Endothelial cell of umbilical vein (primary cell): ENCODE measurements at places on chromosomes 5 and 9.

DNA sequence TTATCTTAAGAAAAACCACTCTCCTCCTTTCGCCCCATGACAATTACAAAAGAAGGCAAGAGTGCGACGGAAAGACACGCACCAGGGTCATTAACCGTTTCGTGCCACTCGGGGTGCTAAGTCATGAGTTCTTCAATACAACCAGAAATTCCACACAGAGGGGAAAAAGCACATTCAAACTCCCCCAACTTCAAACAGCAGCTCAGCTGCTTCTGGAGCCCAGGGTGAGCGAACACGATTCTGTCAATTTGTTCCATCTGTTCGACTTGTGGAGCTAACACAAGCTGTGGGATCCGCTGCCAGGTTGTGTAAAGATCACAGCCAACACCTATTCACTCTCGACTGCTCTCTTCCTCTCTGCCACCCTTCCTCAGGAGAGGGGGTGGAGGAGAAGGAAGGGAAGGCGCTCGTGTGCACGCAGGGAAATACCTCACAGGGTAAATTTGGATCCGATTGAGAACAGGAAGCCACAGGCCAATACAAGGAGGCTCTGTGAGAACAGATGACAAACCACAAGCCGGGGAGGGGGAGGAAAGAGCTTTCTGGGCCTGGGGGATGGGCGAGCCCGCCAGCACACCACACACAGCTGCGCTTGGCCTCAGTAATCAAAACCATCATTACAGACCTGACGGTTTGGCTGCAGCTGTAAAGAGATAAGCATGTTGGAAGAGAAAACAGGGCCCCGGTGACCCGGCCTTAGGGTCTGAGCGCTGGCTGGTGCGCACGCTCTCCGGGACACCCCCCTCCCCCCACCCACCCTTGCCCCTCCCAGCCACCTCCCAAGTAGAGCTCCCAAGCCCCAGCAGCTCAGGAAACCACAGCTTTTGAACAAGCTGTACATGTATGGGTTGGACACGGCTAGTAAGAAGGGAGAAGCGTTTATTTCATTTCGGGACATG, 54.3 kb downstream of the PTCH1 start:
- H3K36me3 ChIP-seq = peaks cover 8% of the 10 kb centered on the region
- H3K4me3 ChIP-seq = peak overlapping the region; percentile 5
- peak; percentile 82 for DNase-seq
- no peaks in the 10 kb centered on the region for H3K27me3 ChIP-seq
- H3K27ac ChIP-seq = peak overlapping the region; percentile 39

- no peaks in the 10 kb centered on the region for H3K27me3 ChIP-seq
- H3K27ac ChIP-seq = no peak overlapping the region
- H3K4me1 ChIP-seq = no peaks in the 10 kb centered on the region
- no peak for DNase-seq
Observed at GRCh38 chr9:97668485-97668884, 28.7 kb downstream of the XPA start.

DNA sequence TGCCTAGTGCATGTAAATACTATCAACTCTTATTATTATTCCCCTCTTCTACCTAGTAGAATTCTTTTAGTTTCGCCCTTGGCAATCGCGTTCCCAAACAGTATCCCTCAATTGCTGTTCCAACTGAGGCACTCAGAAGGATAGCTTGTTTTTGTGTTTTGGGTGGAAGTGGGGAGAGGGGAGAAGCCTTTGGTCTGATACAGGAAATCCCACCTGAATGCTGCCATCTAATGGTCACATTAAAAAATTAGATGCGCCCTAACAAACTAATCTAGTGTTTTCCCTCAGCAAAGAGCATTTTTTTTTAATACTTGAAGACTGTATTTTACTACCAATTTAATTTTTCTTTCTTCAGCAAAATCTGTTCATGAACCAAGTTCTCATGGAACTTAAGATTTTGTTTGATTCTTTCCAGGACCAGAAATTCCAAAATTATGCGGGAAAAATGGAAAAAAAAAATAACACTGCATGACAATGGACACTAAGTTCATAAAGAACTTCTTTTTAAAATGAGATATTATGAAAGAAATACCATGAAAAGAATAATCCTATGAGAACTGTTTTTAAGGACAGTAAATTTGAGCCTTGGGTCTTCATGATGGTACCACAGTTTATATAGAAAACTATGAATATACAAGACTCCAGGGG, 22.2 kb upstream of the GLDC start:
- H3K27ac ChIP-seq = no peak overlapping the region
- DNase-seq = peak; percentile 46
- H3K27me3 ChIP-seq = no peaks in the 10 kb centered on the region
- H3K36me3 ChIP-seq = no peaks in the 10 kb centered on the region
- H3K4me1 ChIP-seq = peaks cover 3% of the 10 kb centered on the region
- no peak overlapping the region for H3K4me3 ChIP-seq

- no peak for DNase-seq
- no peak overlapping the region for H3K4me3 ChIP-seq
- no peaks in the 10 kb centered on the region for H3K27me3 ChIP-seq
- no peaks in the 10 kb centered on the region for H3K36me3 ChIP-seq
- no peak overlapping the region for H3K27ac ChIP-seq
Observed at GRCh38 chr5:132751444-132751843, 4.2 kb downstream of the CCNI2 start.

- H3K36me3 ChIP-seq = no peaks in the 10 kb centered on the region
- no peaks in the 10 kb centered on the region for H3K4me1 ChIP-seq
- no peaks in the 10 kb centered on the region for H3K27me3 ChIP-seq
- no peak overlapping the region for H3K4me3 ChIP-seq
- H3K27ac ChIP-seq = no peak overlapping the region
- DNase-seq = peak; percentile 3
Observed at GRCh38 chr9:109604781-109605180, 106.7 kb upstream of the PTPN3 start.

DNA sequence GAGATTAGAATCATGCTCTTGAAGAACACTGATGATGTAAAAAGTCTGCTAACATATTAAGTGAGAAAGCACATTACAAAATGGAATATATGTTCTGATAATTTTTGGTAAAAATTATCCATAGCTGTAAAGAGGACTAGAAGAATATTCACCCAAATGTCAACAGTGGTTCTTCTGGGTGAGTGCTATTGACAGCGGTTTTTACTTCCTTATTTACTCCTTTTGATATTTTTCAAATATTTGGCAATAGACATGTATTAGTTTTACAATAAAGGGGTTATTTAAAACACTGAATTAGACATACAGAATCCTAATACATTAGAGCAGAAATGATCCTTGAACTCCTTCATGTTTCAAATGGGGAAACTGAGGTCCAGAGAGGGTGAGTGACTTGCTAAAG, 26.9 kb upstream of the MEGF9 start:
- H3K4me1 ChIP-seq = peaks cover 18% of the 10 kb centered on the region
- no peaks in the 10 kb centered on the region for H3K36me3 ChIP-seq
- no peaks in the 10 kb centered on the region for H3K27me3 ChIP-seq
